Activated T-cell treated with anti-CD3 and anti-CD28 coated beads, Interleukin-2, amount 50 U/mL, for 4 hours (primary cell): ENCODE measurements at places on chromosomes 6 and 20.

- no peak for DNase-seq
Observed at GRCh38 chr6:5078121-5078669, 6.9 kb upstream of the PPP1R3G start.

DNA sequence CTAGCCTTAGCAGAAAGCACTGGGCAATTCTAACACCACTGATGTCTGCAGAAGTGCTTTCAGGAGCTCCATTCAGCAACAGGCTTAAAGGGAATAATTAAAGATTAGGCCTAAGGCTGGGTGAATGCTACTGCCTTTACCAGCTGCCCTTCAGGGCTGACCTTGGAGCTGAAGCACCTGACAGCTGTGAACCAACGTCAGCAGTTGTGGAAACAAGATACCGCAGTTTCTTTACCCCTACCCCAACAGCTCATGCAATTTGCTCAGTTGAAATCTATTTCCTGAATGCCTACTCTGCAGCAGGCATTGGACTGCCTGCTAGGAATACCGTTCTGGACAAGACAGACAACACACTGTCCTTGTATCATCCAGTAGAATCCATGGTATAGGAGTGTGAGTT, 51.5 kb upstream of the ADTRP start:
- DNase-seq, result no peak

DNA sequence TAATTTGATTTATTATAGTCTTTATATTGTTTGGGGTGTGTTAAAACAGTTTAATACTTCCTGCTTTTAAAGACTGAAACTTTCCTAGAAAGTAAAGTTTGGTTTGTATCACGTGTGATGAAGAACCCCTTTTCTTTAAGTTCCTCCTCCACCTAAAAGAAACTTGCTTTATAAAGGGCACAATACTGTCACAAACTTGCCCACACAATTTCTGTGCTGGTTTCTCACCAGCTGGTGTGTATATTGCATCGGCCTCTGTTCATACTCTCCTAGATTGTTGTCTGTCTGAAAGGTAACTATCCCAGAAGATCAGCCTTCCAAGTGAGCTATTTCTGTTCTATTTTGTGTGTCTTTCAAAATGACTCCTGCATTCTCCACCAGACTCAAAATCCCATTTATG, 46.9 kb downstream of the ANKRD6 start:
- DNase-seq, result no peak

GRCh38 chr20:63682384-63683139, 13.9 kb upstream of the TNFRSF6B start:
- no peak for DNase-seq

DNA sequence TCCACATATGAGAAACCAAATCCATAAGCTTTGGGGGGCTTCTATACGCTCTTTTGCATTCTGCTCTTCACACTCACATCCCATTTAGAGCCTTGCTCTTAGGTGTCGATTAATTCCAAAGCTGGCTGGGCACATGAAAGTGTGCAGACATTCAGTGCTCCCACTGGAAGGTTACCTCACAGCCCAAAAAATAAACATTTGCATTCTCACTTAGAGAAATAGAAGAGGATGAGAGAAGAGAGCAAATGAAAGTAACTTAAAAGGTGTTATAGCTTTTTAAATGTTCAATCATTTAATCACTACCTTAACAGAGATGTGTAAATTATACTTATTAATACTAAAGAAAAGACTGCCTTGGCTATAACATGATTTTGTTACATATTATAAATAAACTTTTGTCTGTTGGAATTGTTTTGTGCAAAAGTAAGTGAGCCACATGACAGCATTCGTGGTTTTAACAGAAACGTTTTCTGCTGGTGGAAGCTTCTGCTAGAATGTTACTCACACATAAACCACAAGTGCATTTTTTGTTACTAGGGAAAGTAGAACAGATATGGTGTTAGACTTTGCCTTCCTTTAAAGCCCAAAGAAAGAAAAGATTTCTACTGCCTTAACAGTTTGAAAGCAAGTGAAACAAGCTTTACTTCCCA, 116.7 kb downstream of the SIM1 start:
- no peak for DNase-seq

GRCh38 chr20:40265825-40266533, 423.1 kb downstream of the MAFB start:
- DNase-seq, result no peak

DNA sequence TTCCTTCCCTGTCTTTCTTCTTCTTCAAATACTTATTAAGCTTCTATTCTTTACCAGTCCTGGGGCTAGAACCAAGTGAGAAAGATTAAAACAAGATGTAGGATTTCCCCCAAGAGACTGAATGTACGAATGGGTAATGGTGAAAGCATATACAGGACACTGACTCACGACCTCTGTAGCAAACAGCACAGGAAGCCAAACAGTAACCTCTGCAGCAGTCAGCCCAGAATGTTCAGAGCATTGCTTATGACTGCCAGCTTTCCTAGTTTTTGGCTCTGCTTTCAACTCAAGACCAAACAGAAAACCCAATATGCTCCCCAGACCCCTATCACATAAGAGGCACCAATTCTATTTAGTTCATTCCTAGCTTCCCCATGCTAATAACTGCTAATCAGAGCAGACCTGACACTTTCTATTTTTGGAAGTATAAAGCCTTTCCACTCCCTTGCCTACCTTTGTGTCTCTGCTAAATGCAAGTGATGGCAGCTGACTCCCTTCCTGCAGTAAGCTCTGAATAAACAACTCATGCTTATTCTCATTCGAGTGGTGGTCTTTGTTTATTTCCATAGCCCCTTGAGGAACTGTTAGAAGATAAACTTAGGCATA, 690.6 kb downstream of the EPM2A start:
- no peak for DNase-seq

- no peak for DNase-seq
Observed at GRCh38 chr20:10014431-10014830, 20.4 kb upstream of the ANKEF1 start.

GRCh38 chr6:53992522-53992921, 118.7 kb upstream of the MLIP start:
- no peak for DNase-seq

GRCh38 chr20:2146080-2146867, 44.6 kb downstream of the STK35 start:
- no peak for DNase-seq

- no peak for DNase-seq
Observed at GRCh38 chr20:13118676-13119075, 102.4 kb upstream of the ISM1 start.

GRCh38 chr20:11797156-11797555, 120.5 kb upstream of the BTBD3 start:
- no peak for DNase-seq

DNA sequence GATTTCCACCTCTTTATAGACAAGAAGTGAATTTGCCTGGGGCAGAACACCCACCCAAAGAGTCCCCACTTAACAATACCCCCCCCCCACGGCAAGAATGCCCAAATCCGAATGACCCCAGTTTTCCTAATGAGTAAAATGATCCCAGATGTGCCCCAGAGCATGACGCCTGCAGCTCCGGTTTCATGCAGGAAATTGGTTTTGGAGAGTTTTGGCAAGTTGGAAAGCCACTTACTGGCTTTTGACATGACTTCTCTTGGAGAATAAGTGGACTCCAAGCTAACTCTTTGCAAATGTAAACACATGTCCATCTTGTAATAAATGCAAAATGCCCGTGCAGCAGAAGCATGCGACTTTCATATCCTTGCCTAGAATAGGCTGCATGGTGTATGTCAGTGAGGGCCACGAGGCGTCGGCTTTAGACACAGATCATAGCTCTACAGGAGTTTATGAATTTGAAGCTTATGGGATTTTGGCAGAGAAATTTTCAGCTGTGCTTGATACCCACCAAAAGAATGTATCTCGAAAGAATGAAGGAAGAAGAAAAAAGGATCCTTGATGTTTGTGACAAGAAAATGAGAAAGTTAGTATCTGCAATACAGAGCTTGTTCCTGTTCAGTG, 24.2 kb downstream of the EDN3 start:
- no peak for DNase-seq

GRCh38 chr6:163159110-163159509, 255.4 kb upstream of the QKI start:
- no peak for DNase-seq

- no peak for DNase-seq
Observed at GRCh38 chr20:49750611-49751396, 37.1 kb upstream of the B4GALT5 start.
